ENCODE measurements at places on chromosomes 6 and 20.
A peak's percentile ranks its signal among the peaks of the same experiment; 100 is the strongest.

- DNase-seq = no peak
Observed at GRCh38 chr20:37727957-37728634, 34.3 kb downstream of the CTNNBL1 start.

- DNase-seq = no peak
Observed at GRCh38 chr6:106158816-106159215, 72.7 kb downstream of the PRDM1 start.

- no peak for DNase-seq
Observed at GRCh38 chr6:32603888-32604287, 14.2 kb upstream of the HLA-DRB1 start.

GRCh38 chr20:50335105-50335504, 144.5 kb downstream of the CEBPB start:
- DNase-seq = no peak

DNA sequence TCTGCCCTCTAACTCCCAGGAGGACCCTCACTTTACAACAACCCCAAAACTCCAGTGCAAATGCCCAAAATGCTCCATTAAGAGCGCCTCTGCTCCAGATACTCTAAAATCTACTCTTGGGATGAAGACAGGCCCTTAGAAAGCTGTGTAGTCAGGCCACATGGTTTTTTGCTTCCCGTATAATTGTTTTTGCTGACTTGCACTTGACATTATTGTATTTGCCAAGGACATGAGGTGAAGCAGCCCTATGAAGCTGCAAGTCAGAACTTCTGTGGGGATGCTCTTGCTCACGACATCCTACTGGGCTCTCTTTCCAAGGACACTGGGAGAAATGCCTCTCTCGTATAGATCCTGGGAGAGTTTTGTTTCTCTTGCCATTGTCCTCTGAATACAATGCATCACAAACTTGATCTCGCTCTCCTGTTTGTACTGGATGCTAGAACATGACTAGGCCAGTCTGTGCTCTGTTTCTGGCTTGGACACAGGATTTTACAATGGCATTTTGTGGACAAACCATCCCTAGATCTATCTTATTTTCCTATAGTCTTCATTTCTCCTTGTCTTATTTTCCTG, 177.2 kb upstream of the DTNBP1 start:
- DNase-seq = no peak

GRCh38 chr6:37078814-37079213, 73.4 kb downstream of the FGD2 start:
- DNase-seq = no peak

GRCh38 chr20:1664911-1665310, 7.3 kb upstream of the SIRPG start:
- DNase-seq = peak; percentile 73

- peak; percentile 65 for DNase-seq
Observed at GRCh38 chr20:57748601-57749130, 38.9 kb upstream of the PMEPA1 start.

Data from CD4-positive, alpha-beta T cell treated with Interleukin-17A for 4 hours (primary cell).